Activated CD8-positive, alpha-beta memory T cell treated with anti-CD3 and anti-CD28 coated beads, Interleukin-2, amount 10 ng/mL, durations not matched to agents 7 days and 5 days (primary cell): ENCODE measurements at places on chromosomes 1 and 21. TPM values are rescaled to one million over a fixed set of nuclear protein-coding genes. Genes with fewer than 3 reads are reported as not detected.

GRCh38 chr1:170734412-170735175 is 70.7 kb downstream of the PRRX1 start:
- no peak for DNase-seq

GRCh38 chr21:36010801-36011200 is 49.5 kb downstream of the SETD4 start:
- DNase-seq = no peak

DNA sequence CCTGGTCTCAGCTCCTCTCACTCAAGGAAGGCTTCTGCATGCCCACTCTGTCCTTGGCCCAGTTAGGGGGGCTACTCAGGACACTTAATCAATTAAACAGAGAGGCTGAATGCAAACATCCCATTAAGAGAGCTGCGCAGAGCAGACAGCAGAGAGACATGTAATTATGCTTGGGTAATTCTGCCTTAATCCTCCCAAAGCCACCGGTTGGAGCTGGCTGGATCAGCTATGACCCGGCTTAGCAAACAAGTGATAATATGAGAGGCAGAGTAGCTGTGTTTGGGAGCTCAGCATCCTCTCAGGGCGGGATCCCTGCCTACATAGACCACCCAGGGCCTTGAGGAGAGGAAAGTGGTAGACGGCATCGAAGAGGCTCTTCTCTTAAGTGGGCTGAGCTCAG is 183.2 kb downstream of the GRIK3 start:
- no peak for DNase-seq

DNA sequence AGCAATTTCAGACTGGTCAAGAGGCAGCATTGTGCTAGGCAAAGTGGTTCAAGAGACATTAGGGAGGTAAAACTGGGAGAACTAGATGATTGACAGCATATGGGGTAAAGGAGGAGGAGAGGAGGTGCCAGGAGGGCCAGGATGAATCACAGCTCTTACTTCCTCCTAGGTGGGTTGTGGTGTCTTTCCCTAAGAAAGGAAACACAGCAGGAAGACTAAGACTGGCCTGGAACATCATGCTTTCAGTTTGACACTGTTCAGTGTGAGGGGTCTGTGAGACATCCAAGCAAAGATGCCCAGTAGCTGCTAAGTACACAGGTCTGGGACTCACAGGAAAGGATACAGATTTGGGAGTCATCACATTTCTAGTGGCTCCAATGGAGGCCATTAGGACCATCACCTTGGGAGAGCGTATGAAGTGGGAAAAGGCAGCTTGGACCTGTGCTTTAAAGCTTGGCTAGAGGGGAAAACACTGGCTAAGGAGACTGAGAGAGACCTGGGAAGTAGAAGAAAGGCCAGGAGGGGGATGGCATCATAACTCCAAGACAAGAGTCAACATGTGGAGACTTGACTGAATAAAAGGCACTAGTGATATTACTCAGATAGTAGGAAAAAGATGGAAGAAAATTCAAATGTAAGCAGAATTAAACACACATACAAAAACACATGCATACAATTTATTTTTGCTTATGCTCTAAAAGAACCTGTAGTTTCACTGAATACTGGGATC is 17.3 kb downstream of the CD58 start:
- DNase-seq = no peak

- peak; percentile 58 for DNase-seq
Measured at GRCh38 chr1:224498574-224499170, 64.1 kb upstream of the WDR26 start.

- no peak for DNase-seq
Measured at GRCh38 chr1:114008480-114008941, 29.2 kb downstream of the OLFML3 start.

DNA sequence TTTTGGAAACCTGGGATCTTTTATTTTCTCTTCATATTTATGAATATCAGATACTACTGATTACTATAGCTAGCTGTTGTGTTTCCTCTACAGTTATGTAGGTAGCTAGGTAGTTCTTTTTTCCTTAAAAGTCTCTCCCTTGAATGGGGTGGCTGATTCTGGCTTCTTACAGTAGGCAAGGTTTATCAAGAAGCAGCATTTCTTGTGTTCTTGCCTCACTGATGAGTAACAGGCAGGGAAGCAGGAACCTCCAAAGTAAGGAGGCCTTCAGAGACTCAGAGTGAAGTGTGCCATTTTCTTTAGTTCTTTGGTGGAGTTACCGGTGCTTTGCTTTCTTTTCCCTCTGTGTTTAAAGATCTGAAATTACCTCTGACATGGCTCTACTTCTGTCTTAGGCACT is 56.0 kb downstream of the ZMYM4 start:
- DNase-seq = no peak

DNA sequence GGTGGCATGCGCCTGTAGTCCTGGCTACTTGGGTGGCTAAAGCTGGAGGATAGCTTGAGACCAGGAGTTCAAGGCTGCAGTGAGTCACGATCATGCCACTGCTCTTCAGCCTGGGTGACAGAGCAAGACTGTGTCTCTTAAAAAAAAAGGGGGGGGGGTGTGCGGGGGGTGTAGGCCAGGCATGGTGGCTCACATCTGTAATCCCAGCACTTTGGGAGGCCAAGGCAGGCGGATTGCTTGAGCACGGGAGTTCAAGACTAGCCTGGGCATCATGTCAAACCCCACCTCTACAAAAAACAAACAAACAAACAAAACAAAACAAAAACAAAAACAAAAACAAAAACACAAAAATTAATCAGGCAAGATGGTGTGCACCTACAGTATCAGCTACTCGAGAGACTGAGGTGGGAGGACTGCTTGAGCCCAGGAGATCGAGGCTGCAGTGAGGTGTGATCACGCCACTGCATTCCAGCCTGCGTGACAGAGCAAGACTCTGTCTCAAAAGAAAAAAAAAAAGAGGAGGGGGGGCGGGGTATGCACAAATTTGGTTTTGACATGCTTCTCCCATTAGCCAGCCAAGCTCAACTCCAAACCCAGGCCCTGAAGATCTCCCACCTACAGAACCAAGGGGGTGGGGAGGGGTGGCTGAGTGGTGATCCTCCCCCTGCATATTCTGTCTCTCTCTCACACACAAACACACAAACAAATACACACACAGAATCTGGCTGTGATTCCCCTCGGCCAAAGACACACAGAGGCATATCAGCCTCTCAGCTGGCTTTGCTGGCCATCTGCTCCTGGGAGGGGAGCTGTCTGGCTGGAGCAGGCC is 3.1 kb downstream of the PTAFR start:
- no peak for DNase-seq

GRCh38 chr1:33256471-33257206 is at the start of gene ZNF362:
Gene ZNF362 (plus strand): TSS chr1:33256492. CDS start chr1:33270575, 14,083 bp downstream.
- DNase-seq = peak; percentile 80

DNA sequence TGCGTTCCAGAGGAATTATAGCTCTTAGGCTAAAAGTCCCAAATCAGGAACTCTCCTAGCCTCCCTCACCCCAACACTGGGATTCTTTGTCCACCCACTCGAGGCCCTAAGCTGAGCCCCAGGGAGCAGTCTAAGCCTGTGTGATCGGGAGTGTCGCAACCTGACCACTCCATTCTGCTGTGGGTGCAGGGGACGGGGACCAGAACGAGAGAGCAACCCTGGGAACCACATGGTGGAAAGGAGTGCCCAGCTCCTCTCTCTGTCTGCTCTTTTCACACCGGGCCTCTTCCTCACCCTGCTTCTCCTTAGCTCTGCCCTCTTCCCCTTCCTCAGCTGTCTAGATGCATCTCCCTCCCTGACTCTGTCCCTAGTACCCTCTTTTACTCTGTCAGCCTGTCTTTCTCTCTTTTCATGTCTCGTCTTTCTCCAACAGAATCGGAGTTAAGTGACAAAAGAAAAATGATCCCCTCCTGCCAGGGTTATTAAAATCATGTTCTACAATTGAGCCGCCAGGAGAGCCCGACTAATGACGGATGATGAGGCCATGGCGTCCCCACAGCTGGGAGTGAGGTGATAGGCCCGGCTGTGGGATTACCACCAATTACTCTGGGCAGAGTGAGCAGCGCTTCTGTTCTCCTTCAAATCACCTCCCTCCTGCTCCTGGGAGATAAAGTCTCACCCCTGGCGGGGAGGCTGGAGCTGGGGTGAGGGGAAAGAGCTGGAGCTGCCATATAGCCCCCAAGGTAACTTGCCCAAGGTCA is 34.5 kb upstream of the CSF3R start:
- no peak for DNase-seq

- peak; percentile 47 for DNase-seq
Measured at GRCh38 chr1:94061513-94062443, 59.2 kb downstream of the ABCA4 start.

- DNase-seq = no peak
Measured at GRCh38 chr1:218804014-218804785, 369.5 kb upstream of the LYPLAL1 start.

DNA sequence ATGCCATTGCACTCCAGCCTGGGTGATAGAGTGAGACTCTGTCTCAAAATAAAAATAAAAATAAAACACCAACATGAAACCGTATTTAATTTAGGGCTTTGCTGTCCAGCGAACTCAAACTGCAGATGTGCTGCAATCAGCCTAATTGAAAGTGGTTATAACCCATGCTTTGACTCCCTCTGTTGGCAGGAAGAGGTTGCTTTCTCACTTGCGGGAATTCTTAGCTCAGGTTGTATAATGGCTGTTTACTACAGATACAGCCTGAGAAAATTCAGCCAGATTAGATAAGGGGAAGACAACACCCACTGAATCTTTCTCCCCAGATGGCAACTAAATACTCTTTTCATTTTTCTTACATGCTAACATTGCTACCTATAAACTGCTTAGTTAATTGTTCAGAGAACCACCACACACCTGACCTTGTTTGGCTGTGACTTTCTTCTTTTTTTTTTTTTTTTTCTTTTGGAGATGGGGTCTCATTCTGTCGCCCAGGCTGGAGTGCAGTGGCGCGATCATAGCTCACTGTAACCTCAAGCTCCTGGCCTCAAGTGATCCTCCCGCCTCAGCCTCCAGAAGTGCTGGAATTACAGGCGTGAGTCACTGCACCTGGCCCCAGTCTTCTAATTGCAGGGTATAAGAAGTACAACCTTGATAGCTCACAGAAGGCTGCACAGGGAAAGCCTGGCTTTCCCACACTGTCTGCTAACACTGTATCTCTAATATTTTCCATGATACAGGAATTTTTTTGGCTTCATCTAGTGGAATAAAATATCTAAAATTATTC is 34.6 kb downstream of the DNTTIP2 start:
- peak; percentile 58 for DNase-seq

DNA sequence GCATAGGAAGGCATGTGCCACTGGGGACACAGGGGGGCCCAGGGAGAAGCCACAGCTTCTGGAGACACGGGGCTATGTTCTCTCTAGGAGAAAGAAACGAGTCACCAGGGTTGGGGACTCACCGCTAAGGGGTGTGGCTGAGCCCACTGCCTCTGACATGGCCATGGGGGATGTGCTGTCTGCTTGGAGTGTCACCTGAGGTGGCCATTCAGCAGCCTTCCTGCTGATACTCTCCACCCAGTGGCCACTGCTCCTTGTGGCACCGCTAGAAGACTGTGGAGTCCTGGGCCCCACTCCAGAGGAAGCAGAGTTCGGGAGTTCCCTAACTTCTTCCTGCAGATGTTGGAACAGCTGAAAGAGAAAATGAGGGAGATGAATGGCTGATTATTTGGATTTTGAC is 91.2 kb upstream of the SLC45A1 start:
- DNase-seq = no peak

DNA sequence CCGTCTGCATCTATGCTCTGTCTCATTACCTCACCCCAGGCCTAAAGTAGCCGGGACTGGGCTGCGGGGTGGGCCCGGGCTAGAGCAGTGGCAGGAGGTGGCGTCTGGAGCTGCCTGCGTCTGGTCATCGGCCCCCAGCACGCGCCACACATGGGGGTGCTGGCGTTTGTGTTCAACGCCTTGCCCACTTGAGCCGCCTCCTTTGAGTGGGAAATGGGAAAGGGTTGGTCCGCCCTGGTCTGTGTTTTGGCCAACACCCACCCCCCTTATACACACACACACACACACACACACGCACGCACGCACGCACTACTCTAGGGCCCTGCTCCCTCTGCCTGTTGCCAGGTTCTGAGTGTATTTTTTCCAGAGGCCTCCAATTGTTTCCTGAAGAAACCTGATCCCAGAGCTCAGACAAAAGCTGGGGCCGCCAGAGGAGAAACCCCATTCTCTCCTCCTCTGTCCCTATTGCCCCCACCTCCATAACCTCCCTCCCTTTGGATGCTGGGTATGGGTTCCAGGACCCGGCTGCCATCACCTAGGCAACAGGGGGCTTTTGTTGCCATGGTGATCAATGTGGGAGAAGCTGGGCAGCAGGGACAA is 10.1 kb downstream of the VANGL2 start:
- DNase-seq = no peak

DNA sequence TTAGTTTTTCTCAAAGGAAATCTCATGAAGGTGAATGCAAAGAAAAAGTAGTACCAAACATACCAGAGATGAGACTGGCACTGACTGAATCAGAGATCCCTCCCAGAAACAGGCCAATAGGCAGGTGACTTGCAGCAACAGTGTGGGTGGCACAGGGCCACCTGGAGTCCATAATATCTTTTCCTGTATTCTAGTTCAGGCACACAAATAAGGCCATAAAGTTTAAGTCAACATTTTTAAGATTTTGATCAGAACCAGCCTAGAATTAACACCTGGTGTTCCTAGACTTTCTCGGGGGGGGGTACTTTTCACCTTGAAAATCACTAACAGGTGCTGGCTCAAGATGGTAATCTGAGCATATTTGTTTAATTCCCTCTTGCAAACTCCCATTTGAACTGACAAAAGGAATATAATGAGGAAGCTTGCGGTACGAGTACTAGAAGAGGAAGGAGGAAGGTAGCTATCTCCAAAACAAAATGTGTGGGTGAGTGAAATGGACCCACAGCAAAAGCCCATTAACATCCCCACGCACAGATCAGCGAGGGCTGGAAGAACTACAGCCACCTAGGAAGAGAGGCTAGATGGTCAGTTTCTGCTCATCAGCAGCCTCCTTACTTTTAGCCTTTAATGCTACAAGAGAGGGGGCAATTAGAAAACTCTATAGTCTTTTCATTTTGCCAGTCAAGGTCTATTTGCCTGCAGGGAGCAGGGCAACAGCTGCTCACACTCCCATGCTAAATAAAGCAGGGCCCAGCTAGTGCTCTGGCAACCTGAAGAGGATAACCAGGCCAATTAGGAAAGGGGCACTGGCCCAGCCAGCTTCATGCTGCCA is 18.9 kb downstream of the SDE2 start:
- no peak for DNase-seq

DNA sequence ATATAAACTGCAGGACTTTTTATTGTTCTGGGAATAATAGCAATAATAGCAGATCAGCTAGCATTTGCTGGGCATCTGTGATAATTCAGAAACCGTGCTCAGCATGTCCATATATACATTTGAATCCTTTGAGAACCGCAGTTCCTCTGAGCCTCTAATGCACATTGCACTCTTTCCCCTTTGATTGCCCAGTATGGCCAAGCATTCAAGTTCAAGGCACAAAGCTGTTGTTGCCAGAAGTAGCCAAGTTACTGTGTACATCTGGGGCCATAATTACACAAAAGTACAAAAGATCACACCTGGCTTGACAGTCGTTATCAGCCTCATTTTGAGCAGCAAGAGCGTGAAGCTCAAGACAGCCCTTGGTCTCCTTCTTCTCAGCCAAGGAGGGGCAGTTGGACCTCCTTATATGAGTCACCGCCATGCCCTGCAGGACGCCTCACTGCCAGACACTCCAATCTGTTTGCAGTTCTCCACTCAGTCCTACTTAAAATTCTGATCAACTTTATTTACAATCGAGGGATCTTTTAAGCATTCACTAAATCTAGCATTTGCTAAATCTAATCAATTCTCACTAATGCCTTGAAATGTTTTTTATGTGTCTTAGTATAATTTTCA is 216.0 kb downstream of the SLC35F3 start:
- no peak for DNase-seq

GRCh38 chr1:233094691-233095090 is 144.3 kb downstream of the NTPCR start:
- no peak for DNase-seq

UMODL1 gene
- 0.05 TPM for total RNA-seq

RUNX1 gene
- 35.3 TPM for total RNA-seq

TIAM1 gene
- 20.5 TPM for total RNA-seq

NPR1 gene
- not detected for total RNA-seq

MAP7D1 gene
- 252 TPM for total RNA-seq
